ENCODE measurements at places on chromosomes 5 and 9.

DNA sequence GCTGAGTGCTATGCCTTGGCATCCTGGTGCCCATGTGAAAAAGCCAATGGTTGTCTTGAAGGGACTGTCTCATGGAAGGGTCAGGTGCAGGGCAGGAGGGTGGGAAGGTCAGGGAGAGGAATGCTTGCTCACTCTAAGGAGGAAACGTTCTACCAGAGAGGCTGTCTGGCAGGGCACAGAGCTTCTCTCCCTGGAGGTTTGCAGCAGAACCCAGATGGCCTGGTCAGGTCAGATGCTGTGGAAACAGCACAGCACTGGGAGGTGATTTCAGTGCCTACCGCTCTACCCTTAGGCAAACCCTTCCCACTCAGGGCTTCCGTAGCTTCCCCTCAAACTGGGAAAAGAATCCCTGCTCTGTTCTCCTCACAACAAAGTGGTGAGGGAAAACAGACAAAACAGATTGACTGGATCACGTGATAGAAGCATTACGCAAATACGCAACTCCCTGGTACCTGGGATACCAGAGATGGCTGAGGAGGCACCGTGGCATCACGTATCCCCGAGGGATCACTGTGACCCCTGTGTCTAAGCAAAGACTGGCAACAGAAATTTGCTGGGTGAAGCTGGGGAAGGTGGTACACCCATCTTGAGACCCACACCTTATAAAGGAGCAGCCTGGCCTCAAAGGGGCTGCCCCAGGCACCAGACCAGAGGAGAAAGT lies 3.9 kb upstream of the MGAT1 start:
- no peak for DNase-seq

- DNase-seq, result no peak
Measured at GRCh38 chr5:114237766-114238165, 124.1 kb upstream of the KCNN2 start.

GRCh38 chr9:105658351-105658750 lies 3.9 kb upstream of the TAL2 start:
- no peak for DNase-seq

GRCh38 chr9:108545436-108545835 lies 310.4 kb downstream of the ACTL7B start:
- DNase-seq, result no peak

- DNase-seq, result no peak
Measured at GRCh38 chr9:134679616-134680392, 38.2 kb downstream of the COL5A1 start.

- no peak for DNase-seq
Measured at GRCh38 chr5:74679966-74680365, 5.1 kb upstream of the HEXB start.

GRCh38 chr9:99419070-99419469 lies 197.0 kb downstream of the SEC61B start:
- DNase-seq, result no peak

- DNase-seq, result no peak
Measured at GRCh38 chr5:74991522-74991921, 60.8 kb downstream of the GCNT4 start.

DNA sequence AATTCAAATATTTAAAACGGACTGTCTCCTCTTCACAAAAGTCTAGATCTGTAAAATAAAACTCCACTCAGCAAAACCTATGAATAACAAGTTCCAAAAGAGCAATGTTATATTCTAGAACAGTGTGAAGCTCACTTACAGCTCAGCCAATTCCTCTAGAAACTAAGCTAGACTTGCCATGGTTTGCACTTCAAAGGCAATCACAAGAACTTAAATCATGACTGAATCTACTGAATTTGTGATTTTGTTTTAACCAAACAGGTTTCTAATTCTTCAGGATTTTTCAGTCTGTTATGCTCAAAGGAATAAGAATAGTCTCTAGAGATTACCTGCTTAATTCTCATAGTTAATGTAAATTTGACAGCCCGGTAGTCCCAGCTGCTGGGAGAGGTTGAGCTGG lies 1.4 kb upstream of the PKD2L2 start:
- no peak for DNase-seq
